ENCODE measurements at places on chromosomes 3 and 15.

DNA sequence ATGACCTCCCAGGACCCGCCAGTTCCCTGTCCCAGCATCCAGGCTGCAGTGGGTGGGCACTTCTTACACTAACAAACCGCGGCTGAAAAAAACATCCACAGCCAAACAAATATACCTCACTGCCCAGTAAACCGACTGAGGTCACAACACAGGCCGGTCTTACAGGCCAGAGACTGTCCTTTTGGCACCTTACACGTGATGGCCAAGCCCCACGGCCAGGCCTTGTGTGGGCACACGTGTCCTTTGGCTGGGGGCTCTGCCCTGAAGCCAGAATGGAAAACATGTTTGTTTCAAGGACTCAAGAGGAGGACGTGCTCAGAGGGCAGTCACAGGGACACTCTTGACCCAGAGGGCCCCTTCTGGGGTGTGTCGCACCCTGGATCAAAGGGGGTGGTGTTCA, 9.8 kb downstream of the SLC38A3 start:
- no peak for DNase-seq

- peak; percentile 44 for DNase-seq
Measured at GRCh38 chr3:152400887-152401286, 132.2 kb downstream of the MBNL1 start.

DNA sequence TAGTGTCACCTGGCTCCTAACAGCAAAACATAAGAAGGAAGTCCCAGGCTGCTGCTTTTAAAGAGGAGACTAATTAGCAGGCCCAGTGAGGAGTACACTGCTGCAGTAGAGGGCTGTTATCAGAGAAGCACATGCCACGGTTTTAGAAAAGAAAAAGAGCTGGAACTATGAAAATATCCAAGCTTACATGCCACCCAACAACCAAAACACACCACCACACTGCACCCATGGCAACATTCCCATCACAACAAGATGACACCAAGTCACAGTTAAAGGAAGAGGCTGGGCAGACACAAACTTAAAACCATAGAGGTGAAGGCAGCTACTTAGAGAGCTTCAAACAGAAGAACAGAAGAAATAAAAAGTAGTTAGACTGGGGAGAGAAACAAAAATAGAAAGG, 37.0 kb downstream of the NPTN start:
- DNase-seq, result no peak

DNA sequence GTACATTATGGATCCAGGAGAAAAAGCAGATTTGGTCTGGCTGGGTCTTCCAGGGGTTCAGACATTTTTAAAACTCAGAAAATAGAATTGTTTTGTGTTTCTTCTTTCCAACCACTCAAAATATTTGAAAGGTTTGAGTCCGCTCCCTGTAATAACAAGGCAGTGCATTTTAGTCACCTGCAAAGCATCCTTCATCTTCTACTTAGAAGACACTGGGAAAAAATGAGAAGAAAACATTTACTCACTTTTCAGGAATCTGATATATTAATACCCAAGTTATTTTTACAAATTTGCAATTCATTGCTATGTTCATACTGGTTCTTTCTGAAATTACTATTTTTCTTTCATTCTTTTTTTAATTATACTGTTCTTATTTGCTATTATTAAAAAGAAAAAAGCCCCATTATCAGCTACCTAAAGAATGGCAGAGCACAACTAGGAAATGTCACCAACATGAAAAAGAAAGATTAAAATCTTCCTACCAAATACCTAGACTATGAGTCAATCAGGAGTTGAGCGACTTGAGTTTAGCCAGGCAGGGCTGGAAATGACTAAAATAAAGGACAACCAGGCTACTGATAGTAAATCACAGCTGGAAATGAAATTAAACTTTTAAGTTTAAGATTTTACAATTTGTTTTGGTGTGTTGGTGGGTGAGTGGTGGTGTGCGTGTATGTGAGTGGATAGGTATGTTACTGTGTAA, 280.3 kb upstream of the THBS1 start:
- peak; percentile 73 for DNase-seq

- no peak for DNase-seq
Measured at GRCh38 chr15:87557881-87558280, 698.7 kb downstream of the NTRK3 start.

GRCh38 chr3:11312166-11312565, 40.0 kb downstream of the ATG7 start:
- DNase-seq, result no peak

GRCh38 chr3:71786551-71786950, 1.6 kb upstream of the PROK2 start:
- DNase-seq, result no peak

DNA sequence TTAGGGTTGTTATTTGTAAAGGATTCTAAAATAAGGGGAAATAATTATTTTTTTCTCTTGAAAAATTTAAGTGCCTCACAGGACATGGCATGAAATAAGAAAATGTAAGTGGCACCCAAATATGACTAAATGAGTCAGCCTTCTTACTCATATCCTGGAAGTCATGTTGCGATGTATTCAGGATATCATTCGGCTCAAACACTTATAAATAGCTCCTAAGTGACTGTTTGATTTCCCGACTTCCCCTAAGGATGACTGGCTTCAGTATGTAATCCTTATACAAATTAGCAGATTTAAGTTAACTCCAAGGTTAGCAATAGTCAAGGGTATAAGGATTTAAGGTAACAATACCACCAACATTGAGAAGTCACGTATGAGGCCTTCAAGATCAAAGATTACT, 57.3 kb upstream of the OSTN start:
- peak; percentile 86 for DNase-seq

DNA sequence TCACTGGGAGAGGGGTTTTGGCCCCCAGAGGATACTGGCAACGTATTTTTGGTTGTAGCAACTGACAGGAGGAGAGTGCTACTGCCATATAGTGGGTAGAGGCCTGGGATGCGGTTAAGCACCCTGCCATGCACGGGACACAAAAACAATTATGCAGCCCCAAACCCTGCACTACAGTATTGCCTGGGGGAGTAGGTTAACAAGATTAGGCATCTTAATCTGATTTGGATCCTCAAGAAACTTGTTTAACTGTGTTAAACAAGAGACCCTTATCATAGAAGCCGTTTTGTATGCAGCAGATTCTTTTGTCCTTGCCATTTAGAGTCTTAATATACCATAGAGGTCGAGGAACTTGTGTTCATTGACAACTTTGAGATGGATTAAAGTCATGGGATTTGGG, 3.4 kb downstream of the PHLDB2 start:
- DNase-seq, result no peak

DNA sequence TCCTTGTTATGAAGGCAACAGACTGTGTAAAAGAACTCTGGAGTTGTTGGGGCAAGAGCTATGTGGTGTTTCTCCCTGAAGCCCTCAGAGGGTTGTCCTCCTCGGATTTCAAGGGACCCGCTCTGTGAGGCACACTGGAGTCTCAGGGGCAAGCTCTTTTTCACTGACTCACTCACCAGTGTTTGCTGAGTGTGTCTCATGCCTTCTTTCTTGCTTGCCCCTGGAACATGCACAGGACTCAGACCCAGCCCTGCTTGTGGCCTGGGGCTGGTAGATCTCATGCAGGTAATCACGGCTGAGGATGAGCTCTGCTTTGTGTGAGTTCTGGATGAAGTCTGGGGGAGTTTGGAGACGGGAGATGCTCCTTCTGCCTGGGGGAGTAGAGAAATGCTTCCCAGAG, 93.7 kb downstream of the CACNA1D start:
- DNase-seq, result no peak

All from fibroblast of pulmonary artery (primary cell).